Left lung (tissue), 14 donors: ENCODE measurements at places on chromosomes 4 and X. TPM values are rescaled to one million over a fixed set of nuclear protein-coding genes. Genes with fewer than 3 reads are reported as not detected.

The CXorf49 gene
- polyA plus RNA-seq = not detected

The SERTM2 gene
- polyA plus RNA-seq = not detected

GRCh38 chrX:119573840-119574393, 446 bp upstream of the UBE2A start:
- peak; percentile 37 for DNase-seq

DNA sequence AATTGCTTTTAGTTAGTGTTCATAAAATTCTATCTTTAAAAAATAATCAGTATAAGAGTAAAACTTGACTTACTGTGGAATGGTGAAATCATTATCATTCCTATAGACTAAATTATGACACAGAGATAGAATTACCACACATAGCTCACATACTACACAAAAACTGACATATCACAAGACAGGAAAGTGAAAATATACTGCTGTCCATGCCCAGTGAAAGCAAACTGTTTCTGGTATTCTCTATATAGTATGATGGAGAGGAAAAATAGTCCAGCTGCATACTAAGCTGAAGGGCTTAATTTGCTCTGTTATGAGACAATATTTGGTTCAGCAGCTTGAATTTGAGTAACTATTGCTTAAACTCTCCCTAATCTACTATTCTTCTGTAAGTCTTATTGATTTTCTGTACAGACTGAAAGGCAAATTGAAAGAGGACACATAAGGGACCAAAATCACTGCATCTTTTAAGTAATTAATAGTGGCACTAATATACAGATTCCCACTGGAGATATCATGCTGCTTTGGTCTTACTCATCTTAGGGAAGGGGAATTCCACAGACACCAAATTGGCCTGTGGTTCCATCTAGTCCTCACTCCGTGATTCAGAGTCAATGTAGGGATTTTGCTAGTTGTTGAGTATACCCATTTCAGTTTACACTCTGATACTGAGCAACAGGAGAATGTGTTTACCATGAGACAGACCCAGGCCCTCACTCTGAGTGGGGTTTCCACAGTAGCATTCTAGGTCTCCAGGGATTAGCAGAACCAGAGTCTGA, 47.4 kb upstream of the AGA start:
- DNase-seq = no peak

GRCh38 chrX:123961268-123962005, at the start of gene STAG2:
TSS of gene STAG2 (plus strand) at chrX:123961706. CDS start at chrX:124022628, 60,922 bp downstream.
- DNase-seq = peak; percentile 82

DNA sequence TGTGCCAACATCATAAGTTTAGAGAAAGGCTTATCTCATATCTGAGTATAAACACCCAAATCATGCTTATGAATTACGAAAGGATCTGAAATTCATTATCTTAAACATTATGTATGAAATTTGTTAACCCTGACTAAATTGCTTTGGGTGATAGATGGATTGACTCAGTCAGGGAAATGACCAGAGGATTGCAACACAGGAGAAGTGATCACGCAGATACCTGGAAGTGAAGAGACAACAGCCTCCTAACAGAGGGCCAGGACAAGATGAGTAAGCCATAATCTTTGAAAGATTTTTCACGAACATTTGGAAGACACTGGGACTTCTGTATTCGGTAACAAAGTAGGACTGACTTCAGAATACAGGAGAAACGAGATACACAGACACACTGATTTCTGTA, 363.4 kb downstream of the DMD start:
- DNase-seq = no peak

- DNase-seq = peak; percentile 5
Measured at GRCh38 chr4:188976644-188977115, 837.4 kb downstream of the TRIML1 start.

DNA sequence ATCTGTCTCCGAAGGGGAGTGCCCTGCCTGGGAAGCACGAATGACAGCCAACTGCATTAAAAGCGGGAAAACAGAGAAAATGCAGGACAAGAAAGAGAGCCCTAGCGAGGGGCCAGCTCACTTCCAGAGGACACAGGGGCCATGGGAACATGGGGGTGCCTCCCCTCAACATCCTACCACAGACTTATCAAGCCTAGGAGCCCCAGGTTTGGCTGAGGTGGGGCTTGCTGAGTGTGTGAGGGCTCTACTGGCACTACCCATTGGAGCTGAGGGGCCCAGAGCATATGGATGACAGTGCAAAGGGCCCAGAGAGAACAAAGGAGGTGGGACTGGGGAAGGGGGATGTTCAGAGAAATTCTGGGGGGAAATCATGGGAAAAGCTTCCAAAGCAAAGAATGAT, 101.8 kb downstream of the PJA1 start:
- no peak for DNase-seq

DNA sequence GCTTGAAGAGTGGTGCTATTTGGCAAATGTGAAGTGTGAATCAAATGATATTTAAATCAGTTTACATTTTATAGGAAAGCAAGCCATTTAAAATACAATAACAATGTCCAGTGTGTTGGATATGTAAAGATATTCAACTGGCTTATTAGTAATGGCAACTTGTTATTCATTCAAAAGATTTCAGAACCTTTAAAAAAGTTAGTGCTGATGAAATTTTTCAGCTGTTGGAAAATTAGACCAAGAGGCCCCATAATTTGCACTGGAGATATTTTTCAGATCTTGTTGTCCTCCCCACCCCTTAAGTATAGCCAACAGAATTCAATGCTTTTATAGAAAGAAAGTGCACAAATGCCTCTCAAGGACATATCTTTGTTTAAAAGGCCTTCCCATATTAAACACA, 54.6 kb downstream of the UNC5C start:
- DNase-seq = no peak

GRCh38 chrX:17521871-17522693, 147.1 kb downstream of the NHS start:
- DNase-seq = no peak
